Stimulated activated CD8-positive, alpha-beta memory T cell treated with anti-CD3 and anti-CD28 coated beads, Interleukin-7, amount 100 ng/mL, for 1 hour (primary cell): ENCODE measurements at places on chromosomes 2 and 18.

DNA sequence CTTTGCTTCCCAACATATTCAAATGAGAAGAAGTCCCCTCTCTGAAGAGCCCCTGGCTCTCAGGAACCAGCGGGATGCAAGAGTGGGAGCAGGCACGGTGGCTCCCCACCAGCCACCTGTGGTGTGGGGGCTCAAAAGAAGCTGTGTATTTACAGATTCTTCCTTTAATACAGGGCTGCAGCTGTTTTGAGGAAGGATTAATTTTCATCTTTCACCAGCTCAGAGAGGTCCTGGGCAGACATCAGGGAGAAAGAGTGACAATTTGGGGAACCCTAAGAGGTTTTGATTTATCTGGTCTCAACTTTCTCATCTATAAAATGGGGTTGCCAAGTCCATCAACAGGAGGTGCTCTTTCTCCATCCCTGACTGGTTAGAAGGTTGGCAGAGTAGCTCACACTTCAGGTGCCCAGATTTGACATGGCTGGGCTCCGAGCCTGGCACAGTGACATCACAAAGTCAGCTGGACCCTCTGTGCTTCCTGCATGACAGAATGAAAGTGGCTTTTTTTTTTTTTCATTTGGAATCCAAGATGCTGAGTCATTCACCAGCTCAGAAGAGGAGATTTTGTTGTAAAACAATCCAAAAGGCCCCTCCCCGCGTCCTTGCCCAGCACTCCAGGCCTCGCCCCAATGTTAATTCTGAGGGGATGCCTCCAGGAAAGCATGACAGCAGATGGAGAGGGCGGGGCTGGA lies 15.5 kb upstream of the SIX2 start:
- no peak for DNase-seq

GRCh38 chr2:85273738-85274731 lies 53.8 kb downstream of the TGOLN2 start:
- DNase-seq, result no peak

DNA sequence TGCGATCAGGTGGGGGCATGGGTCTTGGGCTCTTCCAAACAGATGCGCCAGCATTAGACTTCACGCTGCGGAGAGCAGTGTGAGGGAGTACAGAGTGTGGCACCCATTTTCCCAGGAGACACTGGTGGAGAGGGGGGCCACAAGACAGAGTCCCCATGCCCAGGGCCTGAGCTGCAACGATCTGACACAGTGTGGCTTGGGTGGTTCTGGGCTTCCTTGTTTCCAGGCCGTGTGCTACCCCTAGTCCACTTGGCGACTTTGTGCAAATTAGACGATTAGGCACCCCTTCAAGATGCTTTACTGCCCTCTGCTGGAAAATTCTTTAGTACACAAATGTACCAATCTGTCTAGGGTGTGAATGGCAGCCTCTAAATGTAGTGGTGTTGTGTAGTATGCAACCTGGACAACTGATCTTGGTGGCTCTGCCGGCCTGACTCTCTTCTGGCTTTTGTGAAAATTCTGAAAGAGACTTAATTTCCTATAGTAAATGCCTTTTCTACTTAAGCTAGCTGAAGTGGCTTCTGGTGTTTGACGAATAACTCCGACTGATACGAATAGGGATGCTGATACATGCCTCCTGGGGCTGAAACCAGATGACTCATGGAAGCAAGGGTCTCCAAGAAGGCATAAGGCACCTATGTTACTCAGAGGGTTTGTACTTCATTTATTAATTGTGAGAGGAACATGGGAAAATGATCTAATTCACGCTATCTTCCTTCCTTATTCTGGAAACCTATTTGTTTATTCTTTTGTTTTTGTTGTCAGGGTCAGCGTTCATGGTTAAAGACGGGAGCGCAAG lies 92.3 kb upstream of the SMAD2 start:
- no peak for DNase-seq

DNA sequence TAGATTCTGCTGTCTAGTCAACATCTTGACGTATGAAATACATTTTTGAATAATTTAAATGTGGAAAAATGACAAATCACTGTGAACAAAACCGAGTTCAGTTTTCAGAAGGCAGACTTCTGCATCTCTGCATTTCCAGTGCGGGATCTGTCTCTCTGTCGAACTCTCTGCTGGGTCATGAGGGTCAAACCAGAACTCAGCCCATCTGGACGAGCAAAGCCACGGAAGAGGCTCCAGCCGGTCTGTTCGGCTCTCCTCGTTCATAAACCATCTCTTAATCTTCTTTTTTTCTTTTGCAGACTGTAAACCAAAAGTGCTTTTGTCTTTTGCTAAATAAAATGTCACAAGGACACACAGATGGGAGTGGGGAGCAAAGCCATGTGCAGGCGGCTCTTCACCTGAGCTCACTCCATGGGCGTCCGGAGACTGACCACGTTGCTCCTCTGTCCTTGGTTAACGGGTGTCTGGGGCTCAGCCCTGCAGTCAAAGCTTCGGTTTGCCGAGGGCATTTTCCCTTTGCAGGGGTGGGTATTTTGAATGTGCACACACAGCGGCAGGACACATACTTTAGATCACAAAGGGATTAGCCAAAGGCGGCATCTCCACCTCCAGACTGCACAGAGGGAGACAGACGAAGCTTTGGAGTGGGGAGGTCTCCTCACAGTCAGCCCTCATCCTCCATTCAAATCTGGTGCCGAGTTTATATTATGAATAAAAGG lies 737.9 kb upstream of the SALL3 start:
- DNase-seq, result no peak

DNA sequence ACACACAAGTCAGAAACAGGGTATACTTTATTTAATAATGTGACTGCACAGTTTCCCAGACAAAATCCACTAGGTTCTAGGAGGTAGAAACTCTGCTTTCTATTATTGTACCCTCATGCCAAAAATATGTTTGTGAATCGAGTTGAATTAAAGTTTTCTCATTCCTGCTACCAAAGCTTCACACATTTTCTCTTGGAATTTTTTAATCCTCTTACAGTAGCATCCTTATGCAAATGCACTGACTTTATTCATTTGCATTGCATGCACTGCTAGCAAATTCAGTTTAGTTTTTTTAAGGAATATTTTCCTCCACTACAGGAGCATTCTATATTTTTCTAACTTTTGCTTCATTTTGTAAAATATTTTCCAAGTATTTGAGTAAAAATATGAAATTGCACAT lies 4.8 kb upstream of the SCG2 start:
- DNase-seq, result no peak
